ENCODE measurements at places on chromosomes 3 and 15. TPM values are rescaled to one million over a fixed set of nuclear protein-coding genes. Genes with fewer than 3 reads are reported as not detected.

The DUOX2 gene
- 0.23 TPM for total RNA-seq

DNA sequence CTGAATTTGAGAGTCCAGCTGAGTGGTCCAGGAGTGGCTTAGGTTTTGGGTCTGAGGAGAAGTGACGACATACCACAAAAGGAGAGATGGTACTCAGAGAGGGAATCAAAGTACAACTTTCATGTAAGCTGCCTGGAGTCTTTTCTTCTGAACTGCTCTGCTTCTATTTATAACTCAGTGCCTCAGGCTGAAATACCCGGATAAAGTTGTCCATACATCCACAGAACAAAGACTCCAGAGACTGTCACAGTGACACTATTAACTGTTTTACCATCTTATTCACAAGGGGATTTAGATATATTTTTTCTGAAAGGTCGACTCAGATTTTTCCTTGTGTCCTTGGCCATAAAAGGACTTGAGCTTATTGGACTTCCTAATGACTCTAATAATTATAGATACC lies 264.3 kb upstream of the DNAJC19 start:
- H3K36me3 ChIP-seq, result no peaks in the 10 kb centered on the region
- H3K4me1 ChIP-seq, result no peaks in the 10 kb centered on the region
- H3K4me3 ChIP-seq, result no peak overlapping the region
- H3K27ac ChIP-seq, result no peak overlapping the region
- no peaks in the 10 kb centered on the region for H3K27me3 ChIP-seq

- no peaks in the 10 kb centered on the region for H3K36me3 ChIP-seq
- no peak overlapping the region for H3K4me3 ChIP-seq
- H3K4me1 ChIP-seq, result no peaks in the 10 kb centered on the region
- H3K27me3 ChIP-seq, result peaks cover 24% of the 10 kb centered on the region
- no peak overlapping the region for H3K27ac ChIP-seq
- no peak for DNase-seq
Observed at GRCh38 chr15:84112025-84112424, 123.5 kb upstream of the GOLGA6L4 start.

- H3K4me1 ChIP-seq, result peaks cover 40% of the 10 kb centered on the region
- peaks cover 3% of the 10 kb centered on the region for H3K36me3 ChIP-seq
- no peaks in the 10 kb centered on the region for H3K27me3 ChIP-seq
- no peak overlapping the region for H3K4me3 ChIP-seq
Observed at GRCh38 chr15:99704444-99704838, 28.8 kb downstream of the LYSMD4 start.
